Activated CD4-positive, alpha-beta T cell treated with anti-CD3 and anti-CD28 coated beads, Interleukin-2, amount 50 U/mL, for 4 hours (primary cell): ENCODE measurements at places on chromosomes 1 and 21.

GRCh38 chr1:1536019-1536937 lies 4.1 kb downstream of the TMEM240 start:
- DNase-seq, result no peak

DNA sequence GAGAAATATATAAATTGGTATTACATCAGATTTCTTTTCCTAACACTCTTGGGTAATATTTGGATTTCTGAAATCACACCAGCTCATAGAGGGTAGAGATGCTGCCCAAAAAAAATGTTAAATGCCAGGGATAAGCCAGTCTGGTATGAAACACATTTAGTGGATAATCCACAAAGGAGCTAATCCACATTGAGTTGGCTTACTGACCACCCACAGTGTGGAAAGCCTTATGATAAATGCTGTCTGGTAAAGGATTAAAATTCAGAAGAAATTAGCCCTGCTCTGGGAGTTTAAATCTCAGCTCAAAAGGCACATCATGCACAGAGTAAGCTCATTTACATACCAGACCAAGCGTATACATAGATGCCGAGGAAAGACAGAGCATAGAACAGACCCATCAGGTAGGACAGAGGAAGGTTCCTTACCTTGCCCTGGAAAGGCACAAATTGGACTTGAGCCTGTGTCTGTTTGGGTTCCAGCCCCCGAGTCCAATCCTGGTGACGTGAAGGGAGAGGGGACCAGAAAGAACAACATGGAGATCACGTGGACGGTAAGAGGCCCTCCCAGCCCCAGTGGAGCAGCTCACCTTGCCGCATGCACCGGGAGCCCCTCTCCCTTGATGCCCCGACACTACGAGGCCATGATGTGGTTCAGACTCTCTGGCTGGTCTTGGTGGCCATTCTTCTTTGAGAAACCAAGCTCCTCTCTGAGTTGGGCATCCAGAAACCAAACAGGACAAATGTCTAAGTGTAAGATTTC lies 62.9 kb upstream of the CNTN2 start:
- no peak for DNase-seq

DNA sequence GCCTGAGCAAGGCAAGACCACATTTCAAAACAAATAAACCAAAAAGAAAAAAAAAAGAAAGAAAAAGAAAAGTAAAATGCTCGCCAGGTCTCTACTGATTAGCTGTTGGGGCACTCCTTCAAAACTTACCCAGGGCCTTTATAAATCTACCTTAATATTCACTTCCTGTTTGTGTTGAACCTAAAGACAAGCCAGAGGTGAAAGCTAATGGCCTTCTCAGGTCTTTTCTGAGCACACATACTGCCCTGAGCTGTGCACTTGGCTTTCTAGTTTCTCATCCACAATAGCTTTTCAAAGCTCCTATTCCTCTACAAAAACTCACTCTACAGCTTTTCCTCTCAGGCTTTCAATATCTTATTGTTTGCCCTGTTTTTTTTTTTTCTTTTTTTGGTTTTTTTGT lies 50.5 kb downstream of the RNF115 start:
- no peak for DNase-seq

DNA sequence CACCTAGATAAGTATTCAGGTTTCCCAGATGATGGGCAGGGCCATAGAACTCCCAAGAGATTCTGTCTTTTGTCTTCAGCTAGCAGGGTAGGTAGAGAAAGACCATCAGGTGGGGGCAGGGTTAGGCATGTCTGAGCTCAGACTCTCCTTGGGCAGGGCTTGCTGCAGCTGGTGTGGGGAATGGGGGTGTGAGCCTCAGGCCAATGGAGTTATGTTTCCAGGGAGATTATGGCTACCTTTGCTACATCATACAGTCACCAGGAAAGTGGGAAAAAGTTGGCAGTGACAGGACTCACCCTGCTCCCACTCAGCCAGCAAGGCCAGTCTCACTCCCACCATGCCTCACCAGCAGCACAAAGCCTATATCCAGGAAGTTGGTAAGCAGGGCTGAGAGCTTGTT lies 77.8 kb downstream of the DRAM2 start:
- DNase-seq, result no peak

DNA sequence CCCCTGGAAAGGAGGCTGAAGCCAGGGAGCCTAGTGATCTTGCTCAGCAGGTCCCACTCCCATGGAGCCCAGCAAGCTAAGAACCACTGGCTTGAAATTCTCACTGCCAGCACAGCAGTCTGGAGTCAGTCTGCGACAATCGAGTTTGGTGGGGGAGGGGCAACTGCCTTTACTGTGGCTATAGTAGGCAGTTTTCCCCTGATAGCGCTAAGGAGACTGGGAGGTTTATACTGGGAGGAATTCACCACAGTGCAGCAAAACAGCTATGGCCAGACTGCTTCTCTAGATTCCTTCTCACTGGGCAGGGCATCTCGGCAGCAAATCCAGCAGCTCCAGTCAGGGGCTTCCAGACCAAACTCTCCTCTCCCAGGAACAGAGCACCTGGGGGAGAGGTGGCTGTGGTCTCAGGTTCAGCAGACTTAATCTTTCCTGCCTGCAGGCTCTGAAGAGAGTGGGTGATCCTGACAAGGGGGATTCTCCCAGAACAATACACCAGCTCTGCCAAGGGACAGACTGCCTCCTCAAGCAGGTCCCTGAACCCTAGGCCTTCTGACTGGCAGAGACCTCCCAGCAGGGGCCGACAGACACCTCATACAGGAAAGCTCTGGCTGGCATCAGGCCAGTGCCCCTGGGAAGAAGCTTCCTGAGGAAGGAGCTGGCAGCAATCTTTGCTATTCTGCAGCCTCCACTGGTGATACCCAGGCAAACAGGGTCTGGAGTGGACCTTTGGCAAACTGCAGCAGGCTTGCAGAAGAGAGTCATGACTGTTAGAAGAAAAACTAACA lies 548.5 kb upstream of the NEGR1 start:
- no peak for DNase-seq
